ENCODE measurements at places on chromosomes 3 and 15.

DNA sequence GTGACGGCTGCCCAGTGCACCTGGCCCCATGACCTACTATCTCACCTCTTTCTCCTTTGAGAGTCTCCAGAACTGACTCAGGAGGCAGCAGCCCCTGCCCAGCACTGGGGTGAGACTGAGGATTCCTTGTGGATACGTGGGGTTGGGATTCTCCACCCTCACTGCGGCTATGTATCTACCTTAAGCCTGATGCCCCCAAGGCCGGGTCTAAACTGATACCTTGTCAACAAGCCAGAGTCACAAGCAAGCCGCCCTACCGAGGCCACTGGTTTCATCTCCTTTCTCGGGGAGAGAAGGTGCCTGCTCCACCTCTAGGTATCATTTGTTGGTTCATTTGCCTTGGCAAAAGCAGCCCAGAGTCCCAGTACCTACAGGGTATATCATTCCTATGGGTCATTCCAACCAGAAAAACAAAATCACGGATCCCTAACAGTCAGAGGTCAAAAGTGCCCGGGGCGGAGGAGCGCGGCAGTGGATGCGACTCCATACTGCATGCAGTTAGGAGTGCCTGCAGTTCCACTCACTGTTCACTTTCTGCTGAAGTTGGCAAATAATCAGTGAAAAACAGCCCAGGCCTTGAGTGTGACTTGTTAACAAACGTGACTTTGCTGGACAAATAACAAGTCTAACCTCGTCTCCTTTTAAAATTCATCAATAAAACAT, 47.5 kb downstream of the ABTB1 start:
- DNase-seq: no peak

GRCh38 chr3:113531826-113532697, at the start of gene SIDT1:
Gene SIDT1, plus strand, starts transcription at chr3:113532555. Its CDS starts 467 bp downstream, at chr3:113533022.
- DNase-seq: peak; percentile 67

- no peak for DNase-seq
These were observed 1011.3 kb upstream of the NR2F2 start for GRCh38 chr15:95319242-95319641.

GRCh38 chr3:40098261-40098759, 211.2 kb upstream of the EIF1B start:
- no peak for DNase-seq

DNA sequence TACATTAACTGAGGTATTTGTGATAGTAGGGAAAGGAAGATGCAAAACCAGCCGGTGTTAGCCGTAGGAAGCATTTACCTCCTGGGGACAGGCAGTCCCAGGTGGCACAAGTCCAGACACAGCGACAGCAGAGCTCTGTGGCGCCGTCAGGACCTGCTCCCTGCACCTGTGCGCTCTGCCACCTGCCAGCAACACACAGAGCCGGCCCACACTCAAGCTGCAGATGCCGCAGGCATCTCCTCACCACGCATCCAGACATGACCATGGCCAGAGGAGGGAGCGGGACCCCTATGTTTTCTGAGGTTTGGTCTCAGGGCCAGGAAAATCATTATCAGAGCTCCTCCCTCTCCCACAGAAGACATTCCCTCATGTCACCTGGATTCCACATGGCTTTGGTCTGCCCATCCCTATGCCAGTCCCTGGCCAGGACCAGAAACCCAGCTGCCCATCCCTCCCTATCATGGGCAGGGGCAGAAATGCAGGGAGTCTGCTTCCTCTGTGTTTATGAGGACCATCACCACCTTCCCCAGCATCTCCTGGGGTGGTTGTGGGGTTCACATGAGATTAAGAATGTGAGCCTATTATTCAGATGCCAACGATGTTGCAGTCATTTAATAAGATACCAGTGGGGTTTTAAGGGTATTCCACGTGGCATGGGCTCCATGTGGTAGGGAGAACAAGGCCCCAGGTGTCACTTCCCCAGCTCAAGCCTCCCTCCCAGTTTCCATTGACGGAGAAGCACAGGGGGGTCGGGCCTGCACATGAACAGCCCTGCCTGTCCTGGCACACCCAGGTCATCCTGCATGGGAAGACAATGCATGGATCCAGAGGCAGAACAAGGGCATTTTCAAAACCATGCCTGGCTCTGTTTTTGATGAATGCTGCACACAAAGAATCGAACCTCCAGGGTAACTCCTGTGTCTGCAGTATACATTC, 251.1 kb downstream of the OCA2 start:
- no peak for DNase-seq

GRCh38 chr3:25478964-25479726, 51.1 kb downstream of the RARB start:
- DNase-seq: no peak

- no peak for DNase-seq
These were observed 77.4 kb downstream of the FLNB start for GRCh38 chr3:58085616-58086015.

GRCh38 chr3:62749130-62749529, 126.1 kb downstream of the CADPS start:
- no peak for DNase-seq

- DNase-seq: no peak
These were observed 29.6 kb downstream of the KIF7 start for GRCh38 chr15:89625716-89626115.

DNA sequence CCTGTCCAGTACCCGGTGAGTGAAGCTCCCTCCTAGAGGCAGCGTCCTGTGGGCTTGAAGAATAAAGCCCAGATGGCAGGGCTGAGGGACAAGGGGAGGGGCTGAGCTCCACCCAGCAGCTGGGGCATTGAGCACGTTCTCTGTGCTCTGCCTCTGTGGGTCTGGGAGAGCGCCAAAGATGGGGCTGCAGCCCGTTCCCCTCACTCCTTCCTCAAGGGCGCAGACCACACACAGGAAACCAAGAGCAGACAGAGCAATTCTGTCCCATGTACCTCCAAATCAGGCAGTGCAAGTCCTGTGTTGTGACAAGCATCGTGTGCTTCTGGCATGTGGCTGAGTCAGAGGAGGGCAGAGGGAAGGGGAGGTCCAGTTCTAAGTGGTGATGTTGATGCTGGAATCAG, 15.7 kb upstream of the KIF23 start:
- DNase-seq: no peak

DNA sequence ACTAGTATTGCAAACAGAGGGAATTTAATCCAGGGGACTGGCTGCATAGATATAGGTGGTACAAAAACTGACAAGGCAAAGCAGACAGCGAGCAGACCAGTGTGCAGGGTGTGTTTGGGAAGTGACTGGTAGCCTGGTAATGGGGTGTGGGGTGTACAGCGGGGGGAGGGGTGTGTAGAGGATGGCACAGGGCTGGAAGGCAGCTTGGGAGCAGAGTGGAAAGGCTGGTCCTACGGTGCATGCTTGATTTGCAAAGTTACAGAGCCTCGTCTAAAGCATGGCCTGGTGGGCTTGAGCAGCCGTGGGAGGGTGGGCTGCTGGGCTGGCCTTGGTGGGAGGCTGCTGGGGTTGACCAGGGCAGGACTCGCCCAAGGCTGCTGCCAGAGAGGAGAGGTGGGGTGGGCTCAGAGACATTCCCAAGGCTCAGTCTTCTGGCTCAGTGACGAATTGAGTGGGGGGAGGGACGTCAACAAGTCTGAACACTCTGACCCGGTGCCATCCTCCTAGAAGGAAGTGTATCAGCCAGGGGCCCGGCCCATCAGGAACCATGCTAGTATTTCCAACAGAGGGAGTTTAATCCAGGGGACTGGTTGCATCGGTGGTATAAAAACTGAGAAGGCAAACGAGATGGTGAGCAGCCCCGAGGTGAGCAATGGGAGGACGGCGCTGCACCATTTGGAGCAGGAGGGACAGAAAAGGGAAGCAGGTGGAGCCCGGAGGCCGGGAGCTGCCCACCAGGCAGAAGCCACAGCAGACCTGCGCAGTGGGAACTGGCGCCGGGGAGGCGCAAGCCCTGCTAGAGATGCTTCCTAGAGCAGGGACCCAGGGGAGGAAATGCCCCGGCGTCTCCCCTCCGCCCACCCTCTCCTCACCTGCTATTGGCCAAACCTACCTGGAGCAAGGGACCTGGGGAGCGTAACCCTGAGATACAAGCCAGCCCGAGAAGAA, 29.2 kb downstream of the CPN2 start:
- peak; percentile 54 for DNase-seq

- DNase-seq: no peak
These were observed 80.8 kb upstream of the DPH6 start for GRCh38 chr15:35626571-35627318.

DNA sequence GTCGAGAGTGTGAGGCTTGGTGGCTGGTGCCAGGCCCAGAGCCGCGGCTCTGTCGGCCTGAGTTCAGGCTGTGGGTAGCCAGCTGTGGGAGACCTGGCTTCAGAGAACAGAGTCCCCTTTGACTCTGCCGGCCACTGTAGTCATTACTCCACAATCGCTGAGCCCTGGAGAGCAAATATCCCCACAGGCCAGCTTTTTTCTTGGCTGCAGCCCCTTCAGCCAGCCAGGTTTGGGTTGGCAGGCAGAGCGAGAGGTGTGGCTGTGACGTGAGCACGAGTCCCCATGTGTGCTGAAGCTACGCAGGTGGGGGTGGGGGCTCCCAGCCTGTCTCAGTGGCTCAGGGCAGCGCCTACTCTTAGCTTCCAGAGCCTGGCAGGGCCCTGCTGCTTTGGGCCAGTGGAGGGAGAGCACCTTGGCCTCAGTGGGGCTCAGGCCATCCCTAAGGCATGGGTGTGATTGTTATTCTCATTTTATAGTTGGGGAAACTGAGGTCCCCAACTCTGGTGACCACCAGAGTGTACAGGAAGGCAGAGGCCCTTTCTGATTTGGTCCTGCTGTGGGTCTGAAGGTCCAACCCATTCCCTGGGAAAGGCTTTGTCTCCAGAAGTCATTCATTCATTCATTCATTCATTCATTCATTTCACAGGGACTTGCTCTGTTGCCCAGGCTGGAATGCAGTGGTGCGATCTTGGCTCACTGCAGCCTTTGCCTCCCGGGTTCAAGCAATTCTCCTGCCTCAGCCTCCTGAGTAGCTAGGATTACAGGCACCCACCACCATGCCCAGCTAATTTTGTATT, 45.7 kb upstream of the LCTL start:
- DNase-seq: no peak

- DNase-seq: no peak
These were observed 24.5 kb downstream of the C15orf39 start for GRCh38 chr15:75225951-75226732.

GRCh38 chr3:179309225-179310078, 13.4 kb upstream of the ZNF639 start:
- DNase-seq: no peak

GRCh38 chr3:41352510-41352909, 153.2 kb downstream of the CTNNB1 start:
- DNase-seq: no peak
